ENCODE measurements at places on chromosomes 7 and 10. TPM values are rescaled to one million over a fixed set of nuclear protein-coding genes. Genes with fewer than 3 reads are reported as not detected.

The FGFBP3 gene
- polyA plus RNA-seq: 1.9 TPM

The HOXA9 gene
- 0.09 TPM for polyA plus RNA-seq

The PPRC1 gene
- polyA plus RNA-seq: 31.2 TPM

The ZNF804B gene
- polyA plus RNA-seq: 0.42 TPM

The AGAP9 gene
- 20.7 TPM for polyA plus RNA-seq

The ZNF503 gene
- polyA plus RNA-seq: 13.8 TPM

The POLR2J3 gene
- polyA plus RNA-seq: 49.5 TPM

The LMTK2 gene
- polyA plus RNA-seq: 5.9 TPM

The CTAGE8 gene
- 1.8 TPM for polyA plus RNA-seq

The GNG11 gene
- 12.1 TPM for polyA plus RNA-seq

The KAZALD1 gene
- polyA plus RNA-seq: 1.6 TPM

The UCN3 gene
- 45.7 TPM for polyA plus RNA-seq
